ENCODE measurements at places on chromosomes 6 and 20. TPM values are rescaled to one million over a fixed set of nuclear protein-coding genes. Genes with fewer than 3 reads are reported as not detected.

- H3K27me3 ChIP-seq: no peaks in the 10 kb centered on the region
- H3K4me3 ChIP-seq: peak overlapping the region; percentile 68
- peak overlapping the region; percentile 99 for H3K27ac ChIP-seq
- no peak for DNase-seq
Observed at GRCh38 chr6:10418862-10419748, 4.2 kb upstream of the TFAP2A start.

- peak; percentile 82 for DNase-seq
- H3K36me3 ChIP-seq: no peaks in the 10 kb centered on the region
- peak overlapping the region; percentile 69 for H3K27ac ChIP-seq
- H3K4me3 ChIP-seq: no peak overlapping the region
Observed at GRCh38 chr6:47151232-47151898, 109.2 kb upstream of the ADGRF1 start.

DNA sequence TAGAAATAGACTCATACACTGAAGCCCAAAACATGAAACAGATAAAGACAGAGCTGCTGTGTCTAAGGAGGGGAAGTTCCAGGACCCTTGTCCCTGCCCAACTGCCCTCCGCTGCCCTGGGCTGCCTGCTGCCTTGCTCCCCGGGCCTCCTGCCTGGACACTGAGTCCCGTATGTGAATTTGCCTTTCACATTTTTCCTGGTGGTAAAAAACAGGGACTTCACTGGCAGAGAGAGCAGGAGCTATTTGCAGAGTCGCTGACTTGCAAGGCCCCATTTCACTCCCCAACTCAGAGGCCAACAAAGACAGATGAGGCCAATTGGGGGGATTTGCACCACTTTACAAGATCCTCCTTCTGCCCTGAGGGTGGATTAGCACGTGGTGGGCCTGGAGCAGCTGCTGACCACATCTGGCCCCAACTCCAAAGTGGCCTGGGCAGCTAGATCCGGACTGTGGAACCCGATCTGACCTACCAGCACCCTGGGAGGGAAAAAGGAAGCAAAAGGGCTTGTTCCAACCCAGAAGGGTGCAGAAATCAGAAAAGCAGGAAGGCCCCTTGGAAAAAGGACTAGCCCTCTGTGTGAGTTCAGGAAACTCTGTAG lies 61.4 kb downstream of the NOL4L start:
- no peaks in the 10 kb centered on the region for H3K36me3 ChIP-seq
- no peaks in the 10 kb centered on the region for H3K27me3 ChIP-seq
- H3K27ac ChIP-seq: no peak overlapping the region
- H3K4me3 ChIP-seq: no peak overlapping the region
- DNase-seq: no peak

GRCh38 chr6:64737418-64737817 lies 969.6 kb downstream of the EYS start:
- H3K36me3 ChIP-seq: no peaks in the 10 kb centered on the region
- no peak overlapping the region for H3K4me3 ChIP-seq
- no peak overlapping the region for H3K27ac ChIP-seq
- H3K4me1 ChIP-seq: no peaks in the 10 kb centered on the region

The MRPL18 gene
- 98.4 TPM for total RNA-seq
